Kidney (tissue), 22 donors: ENCODE measurements at places on chromosomes 1 and 21. TPM values are rescaled to one million over a fixed set of nuclear protein-coding genes. Genes with fewer than 3 reads are reported as not detected.

DNA sequence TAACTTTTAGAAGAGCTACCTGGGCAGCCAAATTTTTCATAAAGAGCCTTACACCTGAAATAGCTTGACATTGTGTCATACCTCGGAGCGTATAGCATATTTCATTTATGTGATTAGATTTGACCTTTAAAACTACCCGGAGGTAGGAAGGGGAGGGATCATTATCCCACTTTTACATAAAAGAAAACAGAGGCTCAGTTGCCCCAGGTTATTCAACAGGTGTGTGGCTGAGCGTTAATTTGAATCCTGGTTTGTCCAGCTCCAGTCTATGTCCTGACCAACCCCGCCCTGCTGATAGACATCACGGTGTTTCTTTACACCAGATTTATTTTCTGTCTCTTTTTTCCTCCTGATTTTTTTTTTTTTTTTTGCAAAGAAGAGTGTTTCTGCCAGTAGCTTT lies 39.7 kb downstream of the PBX1 start:
- DNase-seq = no peak

GRCh38 chr1:173415490-173415889 lies 61.6 kb upstream of the PRDX6 start:
- DNase-seq = no peak

Gene INSRR
- total RNA-seq = 0.35 TPM

GRCh38 chr1:89191314-89191713 lies 7.4 kb downstream of the GBP4 start:
- DNase-seq = no peak

- DNase-seq = no peak
Measured at GRCh38 chr1:247440001-247440620, 17.8 kb downstream of the OR2B11 start.

Gene KRTAP11-1
- not detected for total RNA-seq

Gene TIAM1
- 30.0 TPM for total RNA-seq

Gene ADCY10
- total RNA-seq = 0.22 TPM

DNA sequence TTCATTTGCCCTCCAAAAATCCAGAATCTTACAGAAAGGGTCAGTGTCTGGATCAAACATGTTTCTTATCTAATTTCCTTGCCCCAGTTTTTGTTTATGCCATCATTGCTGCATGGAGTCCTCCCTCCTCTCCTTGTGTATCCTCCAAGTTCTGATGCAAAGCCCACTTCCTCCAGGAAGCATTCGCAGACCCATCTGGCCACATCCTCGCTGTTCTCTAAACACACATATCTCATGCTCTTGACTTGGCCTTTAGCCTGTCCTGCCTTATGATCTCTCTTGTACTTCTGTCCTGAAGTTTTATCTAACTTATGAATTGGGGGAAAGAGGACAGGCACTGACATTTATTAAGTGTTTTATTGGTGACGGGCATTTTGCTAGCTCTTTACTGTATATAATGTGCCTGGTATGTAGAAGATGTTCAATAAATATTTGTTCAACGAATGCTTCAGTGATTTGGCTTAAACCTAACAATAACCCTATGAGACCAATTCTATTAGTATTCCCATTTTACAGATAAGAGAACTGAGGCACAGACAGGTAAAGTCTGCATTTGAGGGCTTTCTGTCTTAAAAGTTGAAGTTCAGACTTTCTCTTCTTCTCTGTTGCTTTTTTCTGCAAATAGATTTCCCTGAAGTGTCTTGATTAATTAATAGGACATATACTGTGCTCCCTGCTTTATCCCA lies 19.2 kb upstream of the ID3 start:
- no peak for DNase-seq

Gene PPIE
- 58.6 TPM for total RNA-seq

Gene TMPRSS3
- total RNA-seq = 15.4 TPM

DNA sequence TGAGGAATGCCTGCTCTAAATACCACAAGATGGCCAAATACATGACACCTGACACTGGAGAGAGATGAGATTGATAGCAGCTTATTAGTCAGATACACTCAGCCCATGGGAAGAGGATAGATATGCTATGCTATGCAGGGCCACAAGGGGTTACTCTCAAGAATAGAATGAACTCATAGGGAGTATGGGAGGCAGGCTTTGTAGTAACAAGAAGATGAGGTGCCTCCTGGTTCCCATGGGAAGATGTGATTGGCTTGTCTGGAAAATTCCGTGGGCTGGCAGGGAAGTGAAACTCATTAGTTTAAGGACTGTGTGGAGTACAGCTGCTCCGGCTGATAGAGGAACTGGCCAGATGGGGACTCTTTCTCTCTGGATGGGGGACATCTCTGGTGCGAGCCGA lies 16.5 kb downstream of the CCDC30 start:
- no peak for DNase-seq

Gene SMIM1
- total RNA-seq = 7.0 TPM

GRCh38 chr1:179366093-179366800 lies 476 bp downstream of the AXDND1 start:
- no peak for DNase-seq

Gene PRAMEF5
- not detected for total RNA-seq
